ENCODE measurements at places on chromosomes 11 and 22.

- DNase-seq = no peak
These were observed 21.5 kb downstream of the ETS1 start for GRCh38 chr11:128565881-128566280.

DNA sequence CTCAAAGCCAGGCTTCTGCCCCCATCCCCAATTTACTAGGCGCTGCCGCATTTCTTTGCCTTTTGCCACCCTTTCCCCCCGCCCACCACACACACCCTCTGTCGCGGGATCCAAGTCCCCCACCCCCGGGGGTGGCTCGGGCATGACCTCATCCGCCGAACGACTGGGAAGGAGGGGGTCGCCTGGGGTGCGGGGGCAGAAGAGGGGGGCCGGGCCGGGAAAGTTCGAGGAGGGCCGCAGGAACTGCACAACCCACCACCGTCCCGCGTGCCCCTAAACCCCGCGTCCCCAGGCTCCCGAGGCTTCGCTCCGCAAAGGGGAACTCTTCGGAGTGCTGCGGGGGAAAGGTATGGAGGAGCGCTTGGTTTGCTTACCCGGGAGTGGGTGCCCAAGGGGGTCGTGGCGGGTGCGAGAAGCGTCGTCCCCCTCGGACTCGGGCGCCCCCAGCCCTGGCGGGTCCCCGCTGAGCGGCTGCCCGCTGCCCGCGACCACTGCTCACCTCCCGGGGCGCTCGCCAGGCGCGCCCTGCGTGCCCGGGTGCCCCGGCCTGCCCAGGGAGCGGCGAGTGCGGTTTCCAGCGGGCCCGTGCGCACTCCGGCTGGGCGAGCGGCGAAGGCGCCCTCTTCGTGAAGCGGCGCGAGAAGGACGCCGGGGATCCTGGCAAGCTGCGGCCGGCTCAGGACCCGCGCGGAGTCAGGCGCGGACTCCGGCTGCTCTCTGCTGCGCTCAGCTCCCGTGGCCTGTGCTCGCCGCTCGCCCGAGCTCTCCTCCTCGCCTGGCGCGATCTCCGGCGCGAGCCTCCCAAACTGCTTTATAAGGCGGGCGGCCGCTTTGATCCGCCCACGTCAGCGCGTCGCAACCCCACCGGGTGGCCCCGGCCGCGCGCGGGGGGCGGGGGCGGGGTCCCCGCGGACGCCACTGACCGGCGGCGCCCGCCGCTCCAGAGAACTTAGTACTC lies 4.0 kb upstream of the WNT11 start:
- DNase-seq = no peak

- DNase-seq = no peak
These were observed 12.2 kb downstream of the BCL9L start for GRCh38 chr11:118913411-118914125.

DNA sequence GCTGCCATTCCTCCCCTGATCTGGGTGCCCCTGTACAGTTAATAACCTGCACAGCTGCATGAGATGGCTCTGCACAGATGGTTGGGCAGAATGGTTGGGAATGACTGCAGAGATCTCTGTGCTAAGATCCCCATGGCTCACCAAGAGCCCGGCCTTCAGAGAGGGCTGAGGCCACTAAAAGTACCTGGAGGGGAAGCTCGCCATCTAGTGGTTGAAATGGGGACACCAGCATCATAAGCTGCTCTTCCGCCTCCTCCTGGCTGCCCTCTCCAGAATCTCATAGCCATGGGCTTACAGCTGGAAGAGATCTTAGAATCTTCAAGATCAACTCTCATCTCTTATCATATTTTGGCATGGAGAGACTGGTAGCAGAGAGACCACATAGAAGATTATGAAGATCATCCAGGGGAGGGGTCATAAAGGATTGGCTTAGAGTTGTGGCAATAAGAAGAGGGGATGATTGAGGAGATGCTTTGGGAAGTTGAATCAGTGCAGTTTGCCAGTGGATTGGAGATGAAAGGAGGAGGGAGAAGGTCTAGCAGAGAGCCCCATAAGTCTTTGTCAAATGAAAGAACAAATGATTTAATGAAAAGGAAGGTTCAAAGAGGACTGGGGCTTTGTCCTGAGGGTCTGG lies 22.0 kb upstream of the TLCD5 start:
- peak; percentile 20 for DNase-seq

GRCh38 chr11:8871171-8871775 lies 39.7 kb upstream of the AKIP1 start:
- no peak for DNase-seq

DNA sequence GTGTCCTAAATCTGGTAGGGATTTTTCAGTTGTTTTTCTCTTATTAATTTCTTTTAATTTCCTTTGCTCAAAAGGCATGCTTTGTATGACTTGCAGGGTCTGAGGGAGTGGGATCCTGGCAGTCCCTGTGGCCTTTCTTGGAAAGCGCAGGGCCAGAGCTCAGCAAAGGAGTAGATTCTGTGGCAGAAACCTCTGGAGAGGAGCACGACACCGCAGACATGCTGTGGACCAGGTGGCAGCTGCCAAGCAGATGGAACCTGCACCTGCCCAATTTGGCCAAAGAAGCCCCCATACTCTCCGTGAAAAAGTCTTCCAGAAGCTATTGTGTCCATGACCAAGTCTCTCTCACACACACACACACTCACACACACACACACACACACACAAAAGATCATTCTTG lies 78.9 kb upstream of the FGF3 start:
- no peak for DNase-seq

GRCh38 chr22:46355369-46355995 lies 20.0 kb downstream of the TRMU start:
- DNase-seq = no peak

DNA sequence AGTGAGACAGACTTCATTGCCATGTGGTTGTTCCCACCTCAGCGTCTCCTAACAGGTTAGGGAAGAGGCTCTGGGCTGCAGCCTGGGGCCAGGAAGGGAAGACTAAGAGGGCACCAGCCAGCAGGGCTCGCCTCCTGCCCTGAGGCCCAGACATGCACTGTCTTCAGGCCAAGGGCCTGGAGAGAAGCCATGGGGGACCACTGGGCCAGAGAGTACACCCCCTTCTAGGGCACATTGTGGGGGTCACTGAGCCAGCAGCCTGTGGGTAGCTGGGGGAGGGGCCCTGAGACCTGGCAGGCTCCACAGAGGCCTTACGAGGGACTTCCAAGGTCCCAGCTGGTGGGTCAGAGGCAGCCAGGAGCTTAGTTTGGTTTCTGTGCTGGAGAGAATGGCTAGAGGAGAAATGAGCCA lies 25.0 kb upstream of the MYRF start:
- DNase-seq = no peak

GRCh38 chr22:26852176-26852575 lies 194.8 kb downstream of the MIAT start:
- DNase-seq = no peak

Data from stimulated activated CD8-positive, alpha-beta memory T cell treated with anti-CD3 and anti-CD28 coated beads, Interleukin-12 subunit alpha, Interleukin-12 subunit beta, amount 100 ng/mL, for 4 hours (primary cell).